ENCODE measurements at places on chromosomes 6 and 20. TPM values are rescaled to one million over a fixed set of nuclear protein-coding genes. Genes with fewer than 3 reads are reported as not detected.

PPP1R14C gene
- 32.5 TPM for total RNA-seq

PSORS1C2 gene
- total RNA-seq: not detected

CALHM5 gene
- 0.11 TPM for total RNA-seq

FAM110A gene
- 18.8 TPM for total RNA-seq

TFAP2C gene
- 16.3 TPM for total RNA-seq

RSPH9 gene
- 0.07 TPM for total RNA-seq

SYTL3 gene
- total RNA-seq: 1.1 TPM

BCLAF1 gene
- total RNA-seq: 106 TPM

HLA-DRB5 gene
- not detected for total RNA-seq

AVP gene
- not detected for total RNA-seq

TRERF1 gene
- total RNA-seq: 10.9 TPM

FBXO5 gene
- total RNA-seq: 24.9 TPM

CRISP3 gene
- not detected for total RNA-seq

WFDC5 gene
- total RNA-seq: 0.51 TPM

DPPA5 gene
- total RNA-seq: not detected

MICB gene
- 37.6 TPM for total RNA-seq
